ENCODE measurements at places on chromosomes 13 and 19.
A peak's percentile ranks its signal among the peaks of the same experiment; 100 is the strongest.

GRCh38 chr13:40388617-40389016 is 277.8 kb downstream of the FOXO1 start:
- DNase-seq: no peak

DNA sequence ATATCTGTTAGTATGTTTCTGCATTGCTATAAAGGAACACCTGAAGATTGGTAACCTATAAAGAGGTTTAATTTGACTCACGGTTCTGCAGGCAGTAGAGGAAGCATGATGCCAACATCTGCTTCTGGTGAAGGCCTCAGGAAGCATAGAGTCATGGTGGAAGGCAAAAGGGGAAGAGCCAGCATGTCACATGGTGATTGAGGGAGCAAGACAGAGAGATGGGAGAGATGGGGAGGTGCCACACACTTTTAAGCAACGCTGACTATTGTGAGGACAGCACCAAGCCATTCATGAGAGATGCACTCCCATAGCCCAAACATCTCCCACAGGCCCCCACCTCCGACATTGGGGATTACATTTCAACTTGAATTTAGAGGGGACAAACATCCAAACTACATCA is 32.8 kb downstream of the COG6 start:
- DNase-seq: no peak

- DNase-seq: no peak
Measured at GRCh38 chr13:75360170-75360569, 121.8 kb downstream of the TBC1D4 start.

- DNase-seq: peak; percentile 39
Measured at GRCh38 chr19:16340092-16340491, 15.5 kb downstream of the KLF2 start.

DNA sequence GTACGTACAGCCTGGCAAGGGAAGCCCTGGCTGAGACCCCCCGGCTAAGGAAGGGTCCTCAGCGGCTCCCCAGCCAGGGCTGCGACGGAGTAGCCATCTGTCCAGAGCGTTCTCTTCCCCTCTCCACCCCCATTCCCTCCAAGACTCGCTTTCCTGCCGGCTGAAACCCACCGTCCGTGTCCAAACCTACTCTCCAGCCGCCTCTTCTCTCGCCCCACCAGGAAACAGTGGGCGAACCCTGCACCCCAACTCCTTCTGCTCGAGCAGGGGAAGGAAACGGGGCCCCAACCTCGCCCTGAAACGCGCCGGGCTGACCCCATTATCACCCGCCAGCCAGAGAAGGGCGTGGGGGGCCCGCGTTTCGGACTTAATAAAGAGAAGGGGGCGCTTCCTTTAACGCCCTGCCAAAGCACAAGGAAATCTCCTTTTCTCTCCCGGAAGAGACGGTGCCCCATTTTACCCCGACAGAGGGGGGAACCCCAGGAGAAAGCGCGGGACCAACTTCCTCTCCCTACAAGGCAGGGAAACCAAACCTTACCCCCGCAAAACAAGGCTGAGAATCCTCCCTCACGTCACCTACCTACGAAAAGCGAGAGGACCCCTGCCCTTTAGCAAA is 2.5 kb downstream of the ZC3H4 start:
- no peak for DNase-seq

GRCh38 chr19:34300962-34301361 is 46.6 kb downstream of the GARRE1 start:
- no peak for DNase-seq

DNA sequence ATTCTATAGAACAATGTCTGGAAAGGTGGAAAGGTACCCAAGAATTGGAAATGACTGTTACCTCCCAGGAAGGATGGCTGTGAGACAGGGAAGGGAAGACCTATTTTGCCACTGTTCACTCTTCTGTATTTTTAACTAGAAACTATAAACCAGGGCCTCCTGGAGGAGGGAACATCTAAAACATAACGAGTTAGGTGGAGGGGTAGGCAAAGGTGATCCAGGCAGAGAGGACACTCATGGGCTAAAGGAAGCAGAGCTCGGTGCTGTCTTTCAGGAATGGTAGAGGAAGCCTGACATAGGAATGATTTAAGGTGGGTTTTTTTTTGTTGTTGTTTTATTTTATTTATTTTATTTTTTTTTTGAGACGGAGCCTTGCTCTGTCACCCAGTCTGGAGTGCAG is 5.8 kb downstream of the EIF3K start:
- no peak for DNase-seq

DNA sequence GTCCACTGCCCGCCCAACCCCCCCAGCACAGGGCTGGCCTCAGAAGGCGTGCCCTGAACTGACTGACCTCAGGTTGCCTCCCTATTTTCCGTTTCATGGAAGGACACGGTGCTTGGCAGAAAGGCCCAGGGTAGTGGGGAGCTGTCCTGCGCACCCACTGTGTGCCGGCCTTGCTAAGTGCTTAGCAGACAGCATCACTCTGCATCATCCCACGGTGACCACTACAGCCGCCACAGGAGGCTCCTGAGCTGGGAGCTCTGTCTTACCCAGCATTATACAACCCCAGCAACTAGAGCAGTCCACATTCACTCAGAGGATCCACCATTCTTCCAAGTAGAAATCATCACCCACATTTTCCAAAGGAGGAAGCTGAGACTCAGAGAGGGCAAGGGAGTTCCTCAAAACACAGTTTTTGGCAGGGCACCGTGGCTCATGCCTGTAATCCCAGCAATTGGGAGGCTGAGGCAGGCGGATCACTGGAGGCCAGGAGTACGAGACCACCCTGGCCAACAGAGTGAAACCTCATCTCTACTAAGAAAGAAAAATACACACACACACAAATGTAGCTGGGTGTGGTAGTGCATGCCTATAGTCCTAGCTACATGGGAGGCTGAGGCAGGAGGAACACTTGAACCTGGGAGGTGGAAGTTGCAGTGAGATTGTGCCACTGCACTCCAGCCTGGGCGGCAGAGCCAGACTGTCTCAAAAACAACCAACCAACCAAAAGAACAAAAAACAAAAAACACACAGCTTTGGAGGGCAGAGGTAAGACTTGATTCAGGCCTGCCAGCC is 1.6 kb downstream of the SBK2 start:
- DNase-seq: no peak

DNA sequence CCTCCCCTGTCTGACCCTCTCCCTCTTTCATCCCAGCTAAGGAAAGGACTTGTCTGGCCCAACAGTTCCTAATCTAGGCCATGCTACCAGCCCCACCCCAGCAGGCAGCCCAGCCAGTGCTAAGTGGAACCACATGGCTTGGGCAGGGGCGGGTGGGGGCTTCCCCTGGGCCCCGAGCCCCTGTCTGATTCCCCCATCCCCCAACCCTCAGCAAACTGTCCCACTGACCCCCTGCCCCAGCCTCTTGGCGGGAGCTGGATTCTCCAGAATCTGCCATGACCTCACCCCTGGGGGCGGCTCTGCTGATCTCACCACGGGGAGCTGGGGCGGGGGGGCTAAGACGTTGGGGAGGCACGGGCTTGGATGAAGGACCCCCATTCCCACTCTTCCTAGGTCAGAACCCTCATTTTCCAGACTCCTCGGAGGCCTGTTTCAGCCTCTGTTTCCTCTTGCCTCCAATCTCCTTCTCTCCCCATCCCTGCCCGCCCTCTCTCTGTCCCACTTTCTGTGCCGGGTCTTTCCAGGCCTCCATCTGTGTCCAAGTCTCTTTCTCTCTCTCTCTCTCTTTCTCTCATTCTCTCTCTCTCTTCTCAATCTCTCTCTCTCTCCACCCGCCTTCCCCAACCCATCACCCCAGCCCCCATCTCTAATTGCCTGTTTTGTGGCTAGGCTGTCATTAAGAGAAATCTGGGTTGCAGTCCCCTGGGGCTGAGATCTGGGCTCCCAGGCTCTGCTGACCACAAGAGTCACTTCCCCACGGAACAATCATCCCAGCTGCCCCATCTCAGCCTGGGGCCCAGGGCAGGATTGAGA is 2.7 kb downstream of the COL5A3 start:
- DNase-seq: peak; percentile 76

DNA sequence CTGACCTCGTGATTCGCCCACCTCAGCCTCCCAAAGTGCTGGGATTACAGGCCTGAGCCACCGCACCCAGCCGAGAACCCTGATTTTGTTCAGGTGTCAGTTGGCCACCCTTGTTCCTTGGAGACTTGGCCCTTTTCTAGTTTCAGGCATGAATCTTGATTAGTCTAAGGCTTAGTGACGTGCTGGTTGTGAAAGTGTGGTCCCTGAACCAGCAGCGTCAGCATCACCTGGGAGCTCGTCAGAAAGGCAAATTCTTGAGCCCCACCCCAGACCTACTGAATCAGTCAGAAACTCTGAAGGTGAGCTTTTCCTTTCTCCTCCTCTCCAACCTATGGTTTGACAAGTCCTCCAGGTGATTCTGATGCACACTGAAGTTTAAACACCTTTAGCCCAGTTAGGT is 35.2 kb downstream of the CACNG6 start:
- DNase-seq: no peak

DNA sequence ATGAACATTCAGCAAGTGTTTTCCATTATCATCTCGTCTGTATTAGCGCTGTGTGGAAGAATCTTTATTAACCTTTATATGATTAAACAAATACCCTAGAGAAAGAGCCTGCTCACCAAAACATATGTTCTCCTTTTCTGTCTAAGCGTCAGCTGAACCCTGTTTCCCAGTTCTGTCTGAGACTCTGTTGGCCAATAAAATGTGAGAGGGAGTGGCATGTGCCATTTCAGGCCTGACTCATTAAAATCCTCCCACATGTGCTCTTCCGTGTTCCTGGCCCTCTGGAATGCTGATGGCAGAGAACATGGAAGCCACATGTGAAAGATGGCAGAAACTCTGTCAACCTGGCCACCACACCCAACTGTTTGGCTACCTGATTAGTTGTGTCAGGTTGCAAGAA is 181.9 kb upstream of the EDNRB start:
- DNase-seq: no peak

DNA sequence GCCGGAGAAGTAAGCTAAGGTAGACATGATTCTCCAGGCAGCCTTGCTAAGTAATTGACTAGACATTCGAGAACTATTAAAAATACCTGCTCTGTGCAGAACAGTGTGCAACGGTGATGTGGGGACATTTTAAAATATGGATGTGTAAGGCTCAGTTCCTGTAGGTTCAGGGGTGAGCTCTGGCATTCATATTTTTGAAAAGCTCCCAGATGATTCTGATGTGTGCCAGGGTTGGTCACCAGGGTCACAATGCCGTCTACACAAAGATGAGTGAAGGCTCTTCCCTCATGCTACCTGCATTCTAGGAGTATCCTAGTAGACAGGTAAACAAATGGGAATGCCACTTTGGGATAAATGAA is 702 bp upstream of the EPSTI1 start:
- DNase-seq: no peak

GRCh38 chr13:106246666-106247188 is 288.7 kb downstream of the EFNB2 start:
- DNase-seq: no peak

DNA sequence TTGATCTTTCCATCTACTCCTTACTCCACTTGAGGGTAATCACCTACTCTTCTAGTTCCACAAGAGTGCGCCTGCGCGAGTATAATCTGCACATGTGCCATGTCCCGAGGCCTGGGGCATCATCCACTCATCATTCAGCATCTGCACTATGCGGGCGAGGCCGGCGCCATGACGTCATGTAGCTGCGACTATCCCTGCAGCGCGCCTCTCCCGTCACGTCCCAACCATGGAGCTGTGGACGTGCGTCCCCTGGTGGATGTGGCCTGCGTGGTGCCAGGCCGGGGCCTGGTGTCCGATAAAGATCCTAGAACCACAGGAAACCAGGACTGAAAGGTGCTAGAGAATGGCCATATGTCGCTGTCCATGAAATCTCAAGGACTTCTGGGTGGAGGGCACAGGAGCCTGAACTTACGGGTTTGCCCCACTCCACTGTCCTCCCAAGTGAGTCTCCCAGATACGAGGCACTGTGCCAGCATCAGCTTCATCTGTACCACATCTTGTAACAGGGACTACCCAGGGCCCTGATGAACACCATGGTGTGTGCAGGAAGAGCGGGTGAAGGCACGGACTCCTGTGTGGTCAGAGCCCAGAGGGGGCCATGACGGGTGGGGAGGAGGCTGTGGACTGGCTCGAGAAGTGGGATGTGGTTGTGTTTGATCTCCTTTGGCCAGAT is 2.7 kb upstream of the KLK2 start:
- peak; percentile 3 for DNase-seq

GRCh38 chr13:26423629-26424028 is 133.9 kb upstream of the WASF3 start:
- DNase-seq: peak; percentile 59

Data from fibroblast of upper back skin (primary cell).